Neuronal stem cell (in vitro differentiated cells): ENCODE measurements at places on chromosomes 7 and 10.

- no peak for DNase-seq
Observed at GRCh38 chr7:106626376-106627164, 34.4 kb downstream of the CCDC71L start.

GRCh38 chr10:51318399-51319172, 244.3 kb downstream of the PRKG1 start:
- DNase-seq, result no peak

- no peak for DNase-seq
Observed at GRCh38 chr10:132934953-132935352, 7.4 kb downstream of the CFAP46 start.

DNA sequence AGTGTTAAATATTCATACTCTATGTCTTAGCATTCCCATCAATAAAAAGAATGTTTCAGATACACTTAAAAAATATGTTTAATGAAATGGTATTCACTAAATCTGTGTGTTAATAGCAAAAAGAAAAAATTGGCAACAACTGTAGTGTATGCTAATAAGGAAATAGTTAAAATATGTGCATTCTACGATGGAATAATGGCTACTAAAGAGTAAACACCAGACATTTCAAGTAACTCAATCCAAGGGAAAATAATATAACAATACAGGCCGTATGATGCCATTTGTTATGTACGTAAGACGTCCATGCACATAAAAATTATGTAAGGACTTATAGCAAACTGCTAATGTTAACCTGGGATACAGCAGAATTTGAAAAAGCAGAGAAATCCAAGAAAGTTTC, 46.6 kb downstream of the MAD1L1 start:
- no peak for DNase-seq

DNA sequence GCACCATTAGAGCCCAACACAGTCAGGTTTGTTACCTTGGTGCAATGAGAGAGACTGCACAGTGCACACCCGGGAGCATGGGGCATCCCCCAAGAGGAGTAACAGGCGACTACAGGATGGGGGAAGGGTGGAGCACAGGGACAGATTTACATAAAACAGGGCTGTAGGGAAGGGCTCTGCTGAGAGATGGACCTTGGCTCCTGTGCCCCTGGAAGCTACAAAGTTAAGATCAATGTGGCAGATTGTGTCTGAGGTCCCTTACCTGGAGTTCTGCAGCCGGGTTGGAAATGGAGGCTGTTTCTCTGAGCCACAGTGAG, 13.7 kb upstream of the SLC18A3 start:
- DNase-seq, result no peak

DNA sequence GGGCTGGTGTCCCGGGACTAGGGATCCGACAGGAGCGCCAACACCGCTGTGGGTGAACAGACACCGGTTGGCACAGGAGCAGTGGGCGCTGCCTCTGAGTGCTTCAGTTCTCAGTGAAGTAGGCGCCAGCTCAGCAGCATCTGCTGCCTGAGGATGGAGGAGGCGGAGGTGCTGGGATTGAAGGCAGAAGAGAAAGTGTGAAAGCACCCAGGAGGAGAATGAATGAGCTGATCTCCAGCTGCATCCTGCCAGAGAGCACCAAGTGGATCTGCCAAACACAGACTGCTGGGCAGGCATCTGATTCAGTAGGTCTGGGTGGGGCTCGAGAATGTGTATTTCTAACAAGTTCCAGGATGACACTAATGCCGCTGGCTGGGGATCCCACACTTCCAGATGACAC, 74.5 kb downstream of the LANCL2 start:
- no peak for DNase-seq

- DNase-seq, result no peak
Observed at GRCh38 chr7:2158331-2159175, 74.2 kb downstream of the MAD1L1 start.

GRCh38 chr7:71286336-71286735, 154.4 kb downstream of the GALNT17 start:
- DNase-seq, result no peak

GRCh38 chr7:29649876-29650275, 86.2 kb downstream of the PRR15 start:
- DNase-seq, result no peak

- no peak for DNase-seq
Observed at GRCh38 chr10:70131560-70131937, 1.1 kb downstream of the AIFM2 start.

GRCh38 chr10:100917071-100917470, 4.3 kb downstream of the SLF2 start:
- DNase-seq, result no peak

- no peak for DNase-seq
Observed at GRCh38 chr10:96919785-96920430, 87.8 kb downstream of the LCOR start.

DNA sequence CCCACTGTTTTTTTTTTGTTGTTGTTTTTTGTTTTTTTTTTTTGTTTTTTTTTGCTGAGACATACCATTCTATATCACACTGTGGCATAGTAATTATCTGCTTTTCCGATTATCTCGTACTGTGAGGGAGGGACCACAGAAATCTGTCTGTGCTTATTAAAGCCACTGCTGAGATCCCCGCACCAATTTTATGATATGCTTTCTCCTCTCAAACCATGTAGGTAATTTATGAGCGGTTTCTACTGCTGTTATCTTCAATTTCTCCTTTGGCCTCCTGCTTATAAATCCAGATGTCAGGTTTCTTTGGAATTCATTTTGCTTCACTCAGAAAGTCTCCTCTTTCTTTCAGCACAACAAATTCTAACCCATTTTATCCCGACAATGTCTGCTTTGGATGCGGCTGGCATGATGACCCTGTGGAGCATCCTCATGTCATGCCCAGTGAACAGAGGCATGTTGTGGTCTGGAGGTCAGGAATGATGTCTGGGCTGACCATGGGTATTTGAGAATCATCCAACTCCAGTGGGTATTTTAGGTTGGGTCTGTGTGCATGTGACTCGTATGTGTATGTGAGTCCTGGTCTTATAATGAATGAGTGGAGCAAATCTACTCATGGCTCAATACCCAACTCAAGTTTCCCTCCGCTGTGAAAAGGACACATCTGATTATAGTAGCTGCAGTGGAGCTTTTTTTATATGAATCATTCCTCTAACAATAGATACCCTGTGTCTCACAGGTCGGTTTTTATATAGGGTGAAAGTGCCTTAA, 213.4 kb downstream of the GALNT17 start:
- no peak for DNase-seq

DNA sequence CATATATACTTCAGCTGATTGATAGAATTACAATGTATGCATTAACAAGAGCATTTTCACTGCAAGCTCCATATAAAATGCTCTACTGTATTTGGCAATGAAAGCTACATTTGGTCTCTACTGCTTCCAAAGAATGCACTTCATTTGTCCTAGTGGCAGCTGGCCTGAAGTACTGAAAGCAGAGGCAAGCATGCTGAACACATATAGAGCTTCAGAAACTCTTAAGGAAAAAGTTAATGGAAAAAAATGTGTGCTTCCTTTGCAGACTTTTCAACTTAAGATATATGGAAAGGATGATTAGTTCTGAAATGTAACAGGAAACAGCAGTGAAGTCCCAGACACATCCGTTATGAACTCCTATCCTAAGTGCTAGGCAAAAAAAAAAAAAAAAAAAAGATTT, 537.1 kb upstream of the POM121L12 start:
- no peak for DNase-seq

- no peak for DNase-seq
Observed at GRCh38 chr7:131104596-131105293, 222.9 kb upstream of the MKLN1 start.

- DNase-seq, result no peak
Observed at GRCh38 chr7:85730012-85730411, 543.2 kb upstream of the SEMA3D start.

GRCh38 chr10:58920655-58921003, 255.8 kb upstream of the PHYHIPL start:
- no peak for DNase-seq

DNA sequence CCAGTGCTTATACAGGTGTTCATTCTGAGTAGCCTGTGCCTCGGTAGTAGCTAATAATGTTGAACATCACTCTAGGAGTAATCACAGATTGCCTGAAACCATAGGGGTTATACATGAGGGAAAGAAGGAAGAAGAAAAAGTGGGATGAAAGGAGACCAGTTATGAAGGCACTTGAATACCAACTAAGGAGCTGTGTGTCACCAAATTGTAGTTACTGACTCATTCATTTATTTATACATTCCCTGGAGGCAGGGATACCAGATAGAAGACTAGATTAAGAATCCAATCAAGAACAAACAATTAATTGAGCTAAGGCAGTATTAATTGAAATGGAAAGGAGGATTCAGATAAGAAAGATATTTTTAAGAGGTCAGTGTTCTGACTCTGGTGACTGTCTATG, 129.6 kb upstream of the PRPS1L1 start:
- no peak for DNase-seq

GRCh38 chr7:15829691-15830090, 143.2 kb upstream of the MEOX2 start:
- no peak for DNase-seq

DNA sequence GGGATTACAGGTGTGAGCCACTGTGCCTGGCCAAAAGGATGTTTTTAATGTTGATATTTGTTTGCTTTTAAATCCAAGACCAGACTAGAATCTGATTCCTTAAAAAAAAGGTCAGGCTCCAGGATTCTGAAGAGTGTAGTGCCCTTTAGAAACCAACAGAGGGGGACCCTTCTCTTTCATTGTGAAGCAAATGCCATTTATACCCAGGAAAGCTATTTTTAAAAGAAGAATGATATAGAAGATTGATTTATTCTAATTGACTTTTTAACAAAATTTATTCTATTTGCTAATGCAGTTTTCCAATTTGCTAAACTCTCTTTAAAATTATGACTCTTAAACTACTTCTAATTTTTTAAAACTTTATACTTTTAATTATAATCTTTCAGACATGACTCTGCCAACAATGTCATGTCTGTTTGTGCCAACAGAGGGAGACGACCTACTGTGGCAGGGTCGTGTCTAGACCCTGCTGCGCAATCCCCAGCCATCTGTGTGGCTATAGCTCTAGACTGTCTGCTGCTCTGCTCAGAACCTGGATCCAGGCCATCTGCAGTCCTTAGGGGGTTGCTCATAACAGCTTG, 201.0 kb upstream of the IMMP2L start:
- peak; percentile 38 for DNase-seq

GRCh38 chr10:49187950-49188761, at the start of gene TMEM273:
Gene TMEM273, minus strand, starts transcription at chr10:49188391. Its CDS starts 55 bp downstream, at chr10:49188336.
- no peak for DNase-seq

- DNase-seq, result no peak
Observed at GRCh38 chr10:79166741-79167140, 98.0 kb downstream of the ZMIZ1 start.

DNA sequence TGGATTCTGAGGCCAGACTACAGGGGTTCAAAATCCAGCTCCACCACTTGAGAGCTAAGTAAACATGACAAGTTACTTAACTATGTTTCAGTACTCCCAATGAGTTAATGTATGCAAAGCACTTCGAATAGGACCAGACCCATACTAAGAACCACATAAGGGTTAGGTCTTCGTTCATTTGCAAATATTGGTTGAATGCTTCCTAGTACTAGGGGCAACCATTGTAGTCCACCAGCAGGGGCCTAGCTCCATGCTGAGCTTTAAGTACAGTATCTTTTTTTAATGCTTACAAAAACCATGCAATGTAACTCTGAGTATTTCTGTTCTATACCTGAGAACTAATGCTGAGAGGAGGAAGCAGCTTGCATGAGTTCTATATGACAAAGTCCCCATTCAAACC, 80.4 kb upstream of the PDE1C start:
- no peak for DNase-seq

DNA sequence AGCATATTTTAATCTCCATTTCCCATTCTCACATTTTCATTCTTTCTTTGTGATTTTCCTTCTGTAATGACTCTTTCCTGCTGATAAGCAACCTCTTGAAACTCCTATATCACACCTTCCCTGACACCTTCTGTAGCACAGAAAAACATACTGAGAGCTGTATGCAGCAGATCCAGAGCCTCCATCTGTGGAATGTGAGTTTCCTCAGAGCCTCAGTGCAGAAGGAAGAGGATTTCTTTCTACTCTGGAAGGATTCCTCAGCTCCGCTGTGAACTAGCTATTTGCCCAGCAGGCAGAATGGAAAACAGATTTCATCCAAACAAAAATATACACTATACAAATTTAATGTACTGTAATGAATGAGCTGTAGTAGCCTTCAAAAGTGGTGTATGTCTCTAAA, 841.3 kb upstream of the ZWINT start:
- no peak for DNase-seq

GRCh38 chr10:6300106-6300783, 97.5 kb downstream of the PFKFB3 start:
- DNase-seq, result no peak

- no peak for DNase-seq
Observed at GRCh38 chr7:24580283-24580946, 7.2 kb downstream of the PALS2 start.

DNA sequence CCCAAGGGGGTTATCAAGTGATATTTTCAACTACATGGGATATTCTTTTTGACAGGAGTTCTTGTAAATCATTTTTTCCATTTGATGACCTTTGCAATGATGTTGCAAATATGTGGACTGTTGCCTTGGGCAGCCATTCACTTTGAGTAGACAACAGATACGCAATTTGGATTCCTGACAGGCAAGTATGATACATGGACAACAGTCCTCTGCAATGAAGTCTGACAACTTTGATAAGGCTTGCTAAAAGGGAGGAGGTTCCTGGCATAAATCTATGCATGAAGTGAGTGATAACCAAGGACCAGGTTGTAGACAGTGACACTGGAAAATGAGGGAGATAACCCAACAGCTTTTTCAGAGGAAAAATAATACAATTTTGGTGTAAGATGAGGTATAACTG, 17.7 kb downstream of the LRRD1 start:
- DNase-seq, result no peak

- DNase-seq, result no peak
Observed at GRCh38 chr7:132116369-132116768, 459.9 kb downstream of the PLXNA4 start.

- no peak for DNase-seq
Observed at GRCh38 chr7:3068530-3068929, 24.9 kb upstream of the CARD11 start.

GRCh38 chr7:22730921-22731654, 4.1 kb downstream of the IL6 start:
- DNase-seq, result no peak

- DNase-seq, result peak; percentile 62
Observed at GRCh38 chr7:40509287-40509996, 374.6 kb downstream of the SUGCT start.

- DNase-seq, result no peak
Observed at GRCh38 chr7:32075612-32076011, 5.4 kb upstream of the PDE1C start.

GRCh38 chr10:43059336-43059720, 17.5 kb upstream of the RET start:
- DNase-seq, result no peak

GRCh38 chr7:27842094-27842692, 102.2 kb downstream of the TAX1BP1 start:
- no peak for DNase-seq

GRCh38 chr7:100578246-100579183, 4.8 kb upstream of the SAP25 start:
- DNase-seq, result no peak

GRCh38 chr10:25982107-25982506, 48.1 kb downstream of the MYO3A start:
- DNase-seq, result no peak
